Ureter (tissue), 1 donor: ENCODE measurements at places on chromosomes 12 and 14. TPM values are rescaled to one million over a fixed set of nuclear protein-coding genes. Genes with fewer than 3 reads are reported as not detected.

DNA sequence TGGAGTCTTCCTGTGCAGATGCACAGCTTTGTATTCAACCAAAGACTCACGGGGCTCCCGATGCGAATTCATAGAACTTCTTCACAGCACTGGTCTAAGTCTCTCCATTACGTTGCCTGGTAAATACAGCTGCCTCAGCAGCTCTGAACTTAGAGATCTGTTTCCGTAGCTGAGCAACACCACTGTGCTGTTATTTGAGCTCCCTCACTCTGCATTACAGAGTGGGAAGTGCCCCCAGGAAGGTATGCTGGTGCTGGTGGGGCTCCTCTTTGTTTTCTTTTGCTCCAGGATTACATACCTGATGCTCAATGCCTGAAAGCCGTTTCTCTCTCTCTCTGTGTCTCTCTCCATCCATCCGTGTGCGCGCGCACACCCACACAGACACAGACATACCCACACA, 227.5 kb upstream of the RMST start:
- DNase-seq: no peak

GRCh38 chr12:56995201-56995929, 11.0 kb downstream of the ZBTB39 start:
- no peak for DNase-seq

The POTEG gene
- total RNA-seq: not detected

DNA sequence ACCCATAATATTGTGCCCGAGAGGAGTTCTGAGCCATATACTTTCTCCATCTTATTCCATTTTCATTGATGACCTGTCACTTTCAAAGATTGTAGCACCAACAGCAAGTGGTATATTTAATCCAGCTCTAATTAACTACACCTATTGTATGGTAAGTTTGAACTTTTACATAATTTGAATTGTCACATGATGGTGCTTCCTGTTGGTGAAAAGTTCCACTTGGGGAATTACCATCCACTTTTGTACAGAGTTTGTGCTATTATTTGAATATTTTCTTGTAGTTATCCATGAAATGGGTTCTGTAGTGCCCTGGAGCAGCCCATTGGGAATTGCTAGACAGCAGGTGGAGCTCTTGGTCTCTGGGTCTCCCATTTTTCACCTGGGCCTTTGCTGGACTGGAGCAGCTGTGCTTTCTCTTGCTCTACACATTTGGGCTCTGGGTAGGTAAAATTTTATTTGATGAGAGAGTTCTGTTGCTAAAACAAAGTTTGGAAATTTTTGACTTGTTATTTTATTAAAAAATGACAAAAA, 3.0 kb downstream of the SMCO3 start:
- no peak for DNase-seq

GRCh38 chr12:116389326-116389725, 111.8 kb upstream of the MED13L start:
- DNase-seq: no peak

The LRTM2 gene
- total RNA-seq: not detected

GRCh38 chr12:109450980-109451379, 26.1 kb downstream of the KCTD10 start:
- DNase-seq: no peak

The TEX52 gene
- not detected for total RNA-seq

GRCh38 chr12:5102261-5102789, 58.6 kb downstream of the KCNA5 start:
- DNase-seq: no peak

- DNase-seq: no peak
Measured at GRCh38 chr14:101098641-101099040, 195.1 kb upstream of the RTL1 start.

DNA sequence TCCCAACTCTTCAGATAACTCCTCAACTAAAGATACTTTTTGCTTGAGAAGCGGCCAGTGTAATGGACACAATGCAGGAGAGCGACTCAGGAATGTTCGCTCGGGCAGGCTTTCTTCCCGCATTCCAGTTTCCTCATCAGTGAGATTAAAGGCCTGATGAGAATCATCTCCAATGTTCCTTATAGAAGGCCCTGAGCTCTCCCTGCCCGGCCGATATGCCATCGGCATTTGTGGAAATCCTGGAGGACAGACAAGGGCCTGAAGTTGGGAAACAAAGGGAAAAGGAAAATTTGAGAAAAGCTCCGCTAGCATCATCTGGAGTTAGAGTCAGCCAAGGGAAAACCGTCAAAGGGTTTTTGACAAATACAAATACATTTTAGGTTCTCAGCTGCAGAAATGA, 38.0 kb upstream of the FOXN3 start:
- no peak for DNase-seq

- no peak for DNase-seq
Measured at GRCh38 chr14:68507544-68508081, 285.3 kb downstream of the ZFP36L1 start.

DNA sequence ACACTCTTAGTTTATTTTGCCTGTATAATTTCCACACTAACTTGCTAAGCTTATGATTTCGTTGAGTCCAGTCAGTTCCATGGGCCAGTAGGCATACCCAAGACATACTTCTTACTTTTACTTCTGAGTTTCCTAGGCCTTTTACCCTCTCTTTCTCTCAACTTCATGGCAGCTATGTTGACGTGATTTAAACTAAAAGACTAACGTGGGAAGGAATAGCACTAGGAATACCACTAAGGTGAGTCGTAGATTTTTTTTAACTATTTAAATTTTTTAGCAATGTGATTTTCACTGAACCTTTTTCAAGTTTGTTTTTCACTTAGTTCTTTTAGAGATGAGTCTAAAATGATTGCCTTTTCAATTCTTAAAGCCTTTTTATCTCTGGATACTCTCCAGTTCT, 793.5 kb upstream of the NOVA1 start:
- DNase-seq: no peak

The SLC8A3 gene
- total RNA-seq: 0.57 TPM

GRCh38 chr14:69048456-69048855, 69.4 kb upstream of the ACTN1 start:
- no peak for DNase-seq

DNA sequence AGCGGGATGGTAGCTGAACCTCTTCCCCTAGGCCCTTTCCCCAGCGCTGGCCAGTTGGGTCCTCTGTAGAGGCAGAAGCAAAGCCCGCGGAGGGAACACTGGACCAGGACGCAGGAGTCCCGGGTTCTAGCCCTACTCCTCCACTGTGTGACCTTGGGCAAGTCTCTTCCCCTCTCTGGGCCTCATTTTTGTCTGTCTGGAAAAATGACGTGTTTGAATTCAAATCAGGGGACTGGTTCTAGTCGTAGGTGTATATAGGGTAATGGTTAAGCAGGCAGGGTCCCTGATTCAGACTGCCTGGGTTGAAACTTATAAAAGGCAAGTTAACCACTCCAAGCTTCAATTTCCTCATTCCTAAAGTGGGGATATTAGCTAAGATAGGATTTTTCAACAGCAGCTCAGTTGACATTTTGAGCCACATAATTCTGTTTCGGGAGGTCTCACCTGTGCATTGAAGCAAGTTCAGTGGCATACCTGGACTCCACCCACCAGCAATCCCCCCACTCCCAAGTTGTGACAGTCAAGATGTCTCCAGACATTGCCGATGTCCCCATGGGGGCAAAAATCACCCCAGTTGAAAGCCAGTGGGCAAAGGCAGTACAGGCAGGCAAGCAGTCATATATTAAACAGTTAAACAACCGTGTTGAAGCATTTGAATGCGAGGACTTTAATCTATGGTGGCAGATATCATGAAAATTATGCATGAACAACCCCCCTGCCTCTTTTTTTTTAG, 899 bp downstream of the TPCN1 start:
- no peak for DNase-seq

The CLEC1A gene
- total RNA-seq: 5.4 TPM

GRCh38 chr12:76460807-76461206, 98.8 kb downstream of the OSBPL8 start:
- no peak for DNase-seq

The TCL1A gene
- not detected for total RNA-seq

The TIMM9 gene
- total RNA-seq: 39.4 TPM

- no peak for DNase-seq
Measured at GRCh38 chr14:88233915-88234314, 89.2 kb downstream of the KCNK10 start.

- no peak for DNase-seq
Measured at GRCh38 chr14:68273413-68273812, 453.8 kb downstream of the RAD51B start.

GRCh38 chr12:125210104-125210755, 145.0 kb downstream of the AACS start:
- DNase-seq: no peak
